ENCODE measurements at places on chromosomes 12 and 14. TPM values are rescaled to one million over a fixed set of nuclear protein-coding genes. Genes with fewer than 3 reads are reported as not detected.

DNA sequence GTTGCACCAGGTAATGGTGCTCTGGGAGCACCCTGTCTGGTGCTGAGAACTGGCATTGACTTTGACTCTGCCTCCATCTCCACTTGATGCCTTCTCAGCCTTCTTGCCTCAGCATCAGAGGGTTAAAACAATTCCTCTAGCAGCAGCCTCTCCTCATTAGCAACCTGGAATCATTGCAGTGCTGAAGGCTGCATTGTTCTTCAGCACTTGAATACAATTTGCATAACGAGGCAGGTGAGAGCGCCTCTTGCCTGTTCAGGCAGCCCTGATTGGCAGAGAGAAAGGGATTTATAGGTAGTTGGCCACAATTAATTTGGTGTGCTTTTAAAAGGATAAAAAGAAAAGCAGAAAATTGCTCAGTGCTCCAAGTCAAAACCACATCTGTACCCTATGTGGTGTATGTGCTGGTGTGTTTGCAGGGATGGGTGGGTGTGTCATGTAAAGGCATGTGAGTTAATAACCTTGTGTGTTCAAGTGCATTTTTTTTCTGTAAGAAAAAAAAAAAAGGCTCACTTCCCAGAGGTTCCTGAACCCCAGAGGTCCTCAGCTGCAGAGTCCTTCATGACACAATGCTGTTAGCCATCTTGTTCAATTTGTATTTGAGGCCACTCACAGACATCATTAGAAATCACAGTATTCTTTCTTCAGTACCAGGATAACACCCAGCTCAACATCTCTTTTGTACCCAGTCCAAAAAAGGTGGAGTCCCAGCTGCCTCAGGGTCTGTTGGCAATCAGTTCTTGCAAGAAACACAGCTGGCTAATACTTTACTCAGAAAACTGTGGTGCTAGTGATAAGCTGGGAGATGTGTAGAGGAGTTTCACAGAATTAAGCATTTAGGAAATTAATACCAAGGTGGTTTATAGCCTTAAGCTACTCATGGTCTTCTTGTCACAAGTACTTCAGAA lies 385.6 kb downstream of the GRIN2B start:
- no peak overlapping the region for H3K27ac ChIP-seq
- H3K27me3 ChIP-seq: no peaks in the 10 kb centered on the region
- DNase-seq: no peak

- no peak overlapping the region for H3K27ac ChIP-seq
- DNase-seq: no peak
- H3K4me3 ChIP-seq: no peak overlapping the region
- H3K36me3 ChIP-seq: no peaks in the 10 kb centered on the region
- no peaks in the 10 kb centered on the region for H3K4me1 ChIP-seq
These were observed 77.9 kb upstream of the SOX5 start for GRCh38 chr12:24027352-24027751.

GRCh38 chr12:128956755-128957154 lies 103.5 kb downstream of the GLT1D1 start:
- no peak overlapping the region for H3K27ac ChIP-seq
- peaks cover 13% of the 10 kb centered on the region for H3K27me3 ChIP-seq
- H3K4me3 ChIP-seq: no peak overlapping the region
- H3K36me3 ChIP-seq: no peaks in the 10 kb centered on the region
- DNase-seq: no peak

GRCh38 chr12:71283883-71284282 lies 126.1 kb upstream of the TSPAN8 start:
- no peak overlapping the region for H3K27ac ChIP-seq
- no peaks in the 10 kb centered on the region for H3K4me1 ChIP-seq
- no peaks in the 10 kb centered on the region for H3K36me3 ChIP-seq
- peaks cover under 1% of the 10 kb centered on the region for H3K27me3 ChIP-seq
- no peak overlapping the region for H3K4me3 ChIP-seq

GRCh38 chr12:120101617-120102016 lies 14.9 kb downstream of the RAB35 start:
- H3K4me1 ChIP-seq: peaks cover 52% of the 10 kb centered on the region
- no peaks in the 10 kb centered on the region for H3K36me3 ChIP-seq
- H3K4me3 ChIP-seq: peak overlapping the region; percentile 92
- H3K27me3 ChIP-seq: peaks cover 5% of the 10 kb centered on the region
- H3K27ac ChIP-seq: peak overlapping the region; percentile 90
- DNase-seq: no peak

DNA sequence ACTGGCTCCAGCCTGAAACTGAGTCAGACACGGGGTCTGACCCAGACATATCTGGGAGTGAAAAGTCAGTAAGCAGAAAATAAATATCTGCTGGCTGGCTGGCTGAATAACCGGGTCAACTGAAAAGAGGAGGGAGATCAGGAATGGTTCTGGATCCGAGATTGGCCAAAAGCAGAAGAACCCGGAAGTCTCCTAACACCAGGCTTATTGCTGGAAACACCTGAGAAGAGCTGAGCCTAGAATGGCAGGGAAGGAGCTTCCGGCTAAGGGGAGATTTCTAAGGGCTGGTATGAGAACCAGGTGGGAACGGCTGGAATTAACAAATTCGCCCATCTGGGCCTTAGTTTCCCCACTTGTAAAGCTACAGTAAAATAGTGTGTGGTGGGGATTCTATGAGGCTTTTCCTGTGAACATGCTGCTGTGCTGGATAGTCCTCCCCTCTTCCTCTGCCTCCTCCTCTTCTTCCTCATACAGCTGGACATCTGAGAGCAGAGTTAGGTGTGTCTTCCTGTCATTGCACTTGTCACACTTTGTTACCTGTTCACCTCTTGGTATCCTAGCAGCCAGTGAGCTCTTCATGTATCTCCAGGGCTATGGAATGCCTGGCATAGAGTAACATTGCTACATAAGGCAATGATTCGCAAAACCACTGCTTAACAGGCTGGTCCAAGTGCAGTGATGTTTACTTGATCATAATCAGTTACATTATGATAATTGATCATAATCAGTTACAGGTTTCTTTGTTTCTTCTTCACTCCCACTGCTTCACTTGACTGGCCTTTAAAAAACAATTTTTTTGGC lies 2.0 kb upstream of the SHMT2 start:
- H3K27me3 ChIP-seq: peaks cover 34% of the 10 kb centered on the region
- peaks cover 8% of the 10 kb centered on the region for H3K36me3 ChIP-seq
- no peak overlapping the region for H3K27ac ChIP-seq
- peaks cover 63% of the 10 kb centered on the region for H3K4me1 ChIP-seq

DNA sequence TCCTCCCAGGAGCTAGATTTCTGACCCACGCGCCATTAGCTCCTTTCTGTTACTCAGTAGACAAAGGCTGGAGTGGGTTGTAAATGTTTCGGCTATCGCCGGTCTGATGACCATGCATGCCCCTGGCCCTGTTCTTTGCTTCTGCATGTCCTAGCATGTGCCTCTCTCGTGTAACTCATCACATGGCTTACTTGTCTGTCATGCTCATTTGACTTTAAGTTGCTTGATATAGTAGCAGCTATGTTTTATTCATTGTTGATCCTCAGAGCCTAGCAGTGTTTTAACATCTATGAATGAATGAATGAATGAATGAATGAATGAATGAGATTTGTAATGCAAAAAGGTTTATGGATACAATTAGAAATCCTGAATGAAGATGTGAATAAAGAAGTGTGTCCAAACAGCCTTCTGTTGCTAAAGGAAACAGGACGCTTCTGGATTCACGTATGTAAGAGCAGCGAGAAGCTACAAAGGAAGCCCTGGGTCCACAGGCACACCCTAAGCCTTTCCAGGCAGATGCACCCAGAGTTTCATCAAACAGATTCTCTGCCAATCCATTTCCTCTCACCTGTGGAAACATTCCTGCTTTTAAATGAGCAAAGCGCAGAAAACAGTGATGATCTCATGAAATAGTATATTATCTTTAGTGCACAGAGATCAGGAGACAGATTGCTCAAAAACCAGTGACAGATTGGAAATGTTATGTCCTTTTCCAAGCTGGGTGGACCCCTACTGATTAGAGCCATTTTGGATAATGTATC lies 3.4 kb downstream of the GSG1 start:
- H3K4me3 ChIP-seq: peak overlapping the region; percentile 92
- peak overlapping the region; percentile 95 for H3K27ac ChIP-seq
- no peaks in the 10 kb centered on the region for H3K36me3 ChIP-seq
- peaks cover 36% of the 10 kb centered on the region for H3K4me1 ChIP-seq
- H3K27me3 ChIP-seq: peaks cover 14% of the 10 kb centered on the region

The P2RX2 gene
- not detected for polyA plus RNA-seq

DNA sequence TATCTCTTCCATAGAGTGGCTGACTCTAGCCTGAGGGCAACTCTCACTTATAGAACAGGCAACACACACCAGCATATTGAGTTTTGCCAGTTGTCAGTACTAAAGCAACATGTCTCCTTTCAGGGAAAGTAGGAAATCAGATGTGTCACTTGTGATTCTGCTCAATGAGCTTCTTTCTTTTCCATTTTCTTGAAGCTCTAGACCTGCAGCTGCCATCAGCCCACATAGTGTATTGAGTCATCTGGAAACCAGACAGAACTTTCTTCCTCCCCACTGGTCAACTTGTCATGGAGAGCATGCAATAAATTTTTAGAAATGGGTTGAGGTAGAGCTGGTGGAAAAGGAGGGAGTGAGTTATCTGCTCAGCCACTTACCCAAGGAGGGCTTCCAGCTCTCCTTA lies 209.0 kb upstream of the PLEKHG7 start:
- H3K36me3 ChIP-seq: no peaks in the 10 kb centered on the region
- H3K4me1 ChIP-seq: peaks cover 5% of the 10 kb centered on the region
- H3K4me3 ChIP-seq: no peak overlapping the region
- no peak for DNase-seq

The PLCZ1 gene
- polyA plus RNA-seq: not detected

GRCh38 chr12:124636138-124636978 lies 68.9 kb upstream of the NCOR2 start:
- H3K27me3 ChIP-seq: peaks cover 8% of the 10 kb centered on the region
- peaks cover 12% of the 10 kb centered on the region for H3K4me1 ChIP-seq
- H3K27ac ChIP-seq: no peak overlapping the region

- H3K4me3 ChIP-seq: no peak overlapping the region
- H3K27ac ChIP-seq: no peak overlapping the region
- peaks cover 68% of the 10 kb centered on the region for H3K36me3 ChIP-seq
- no peaks in the 10 kb centered on the region for H3K27me3 ChIP-seq
- peaks cover 9% of the 10 kb centered on the region for H3K4me1 ChIP-seq
These were observed 154.3 kb downstream of the CEP83 start for GRCh38 chr12:94305130-94305957.

DNA sequence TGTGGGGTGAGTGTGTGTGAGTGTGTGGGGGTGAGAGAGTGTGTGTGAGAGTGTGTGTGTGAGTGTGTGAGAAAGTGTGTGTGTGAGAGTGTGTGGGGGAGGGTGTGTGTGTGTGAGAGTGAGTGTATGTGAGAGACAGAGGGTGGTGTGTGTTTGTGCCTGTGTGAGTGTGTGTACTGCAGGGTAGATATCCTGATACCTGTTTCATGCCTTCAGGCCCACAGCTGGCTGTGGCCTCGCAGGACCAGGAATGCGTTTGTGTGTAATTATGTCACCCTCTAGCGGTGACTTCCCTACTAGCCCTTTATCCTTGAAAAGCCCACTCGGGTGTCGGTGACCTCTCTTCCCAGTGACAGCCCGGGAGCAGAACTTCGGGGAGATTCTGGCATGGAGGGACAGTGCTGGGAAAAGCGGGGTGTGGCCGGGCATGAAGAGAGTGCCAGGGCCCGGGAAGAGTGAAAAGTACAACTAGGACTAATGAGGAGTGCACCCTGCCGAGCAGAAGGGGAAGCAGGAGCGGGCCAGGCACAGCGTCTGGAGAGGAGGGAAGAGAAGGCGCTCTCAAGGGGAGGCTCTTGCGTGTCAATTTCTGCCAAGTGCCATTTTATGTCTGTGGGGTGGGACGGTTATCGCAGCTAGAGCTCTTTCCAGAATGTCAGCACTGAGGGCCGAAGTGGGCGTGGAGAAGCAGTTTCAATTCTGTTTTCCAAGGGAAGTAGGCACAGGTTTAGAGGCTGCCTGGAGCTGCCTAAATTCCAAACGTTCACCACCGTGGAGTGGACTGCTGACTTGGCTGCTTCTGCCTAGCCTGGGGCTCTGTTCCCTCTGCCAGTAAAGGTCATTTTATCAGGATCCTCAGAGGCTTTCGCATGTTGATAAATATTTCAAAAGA lies 11.0 kb upstream of the FBXL14 start:
- no peaks in the 10 kb centered on the region for H3K36me3 ChIP-seq
- peak overlapping the region; percentile 80 for H3K4me3 ChIP-seq
- peaks cover 36% of the 10 kb centered on the region for H3K4me1 ChIP-seq
- H3K27ac ChIP-seq: peak overlapping the region; percentile 42
- DNase-seq: peak; percentile 60
- H3K27me3 ChIP-seq: peaks cover 8% of the 10 kb centered on the region

The NGB gene
- polyA plus RNA-seq: not detected

- peaks cover 4% of the 10 kb centered on the region for H3K27me3 ChIP-seq
- peaks cover 78% of the 10 kb centered on the region for H3K4me1 ChIP-seq
- peaks cover 17% of the 10 kb centered on the region for H3K36me3 ChIP-seq
- no peak for DNase-seq
These were observed 77.8 kb downstream of the RIN3 start for GRCh38 chr14:92591346-92591745.

The AMN gene
- polyA plus RNA-seq: 0.52 TPM

GRCh38 chr14:88831284-88831683 lies 6.8 kb downstream of the TTC8 start:
- H3K27ac ChIP-seq: no peak overlapping the region
- no peaks in the 10 kb centered on the region for H3K4me1 ChIP-seq
- H3K27me3 ChIP-seq: peaks cover 3% of the 10 kb centered on the region
- no peak for DNase-seq

DNA sequence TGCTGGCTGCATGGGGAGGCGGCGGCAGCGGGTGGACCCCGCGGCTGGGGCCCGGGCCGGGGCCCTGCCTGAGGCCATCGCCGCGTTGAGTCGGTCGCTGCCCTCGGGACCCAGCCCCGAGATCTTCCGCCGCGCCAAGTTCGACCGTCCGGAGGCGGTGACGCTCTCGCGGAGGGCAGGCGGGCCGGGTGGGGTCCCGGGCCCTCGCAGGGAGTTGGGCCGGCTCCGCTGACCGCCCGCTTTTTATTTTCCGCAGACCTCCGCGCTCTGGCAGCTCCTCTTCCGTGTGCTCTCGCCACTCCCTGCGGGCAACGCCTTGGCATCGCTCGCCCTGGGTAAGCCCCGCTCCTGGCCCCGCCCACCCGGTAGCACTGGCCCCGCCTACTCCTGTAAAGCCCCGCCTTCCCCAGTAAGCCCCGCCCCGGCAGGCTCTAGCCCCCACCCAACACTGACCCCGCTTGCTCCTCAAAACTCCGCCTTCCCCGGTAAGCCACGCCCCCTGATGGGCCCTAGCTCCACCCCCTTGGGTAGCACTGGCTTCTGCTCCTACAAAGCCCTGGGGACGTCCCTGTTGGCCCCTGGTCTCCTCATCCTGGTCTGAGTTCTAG lies 424 bp downstream of the TEDC1 start:
- peaks cover 22% of the 10 kb centered on the region for H3K27me3 ChIP-seq
- DNase-seq: peak; percentile 82
- no peaks in the 10 kb centered on the region for H3K36me3 ChIP-seq
- peak overlapping the region; percentile 91 for H3K27ac ChIP-seq
- H3K4me1 ChIP-seq: peaks cover 25% of the 10 kb centered on the region

DNA sequence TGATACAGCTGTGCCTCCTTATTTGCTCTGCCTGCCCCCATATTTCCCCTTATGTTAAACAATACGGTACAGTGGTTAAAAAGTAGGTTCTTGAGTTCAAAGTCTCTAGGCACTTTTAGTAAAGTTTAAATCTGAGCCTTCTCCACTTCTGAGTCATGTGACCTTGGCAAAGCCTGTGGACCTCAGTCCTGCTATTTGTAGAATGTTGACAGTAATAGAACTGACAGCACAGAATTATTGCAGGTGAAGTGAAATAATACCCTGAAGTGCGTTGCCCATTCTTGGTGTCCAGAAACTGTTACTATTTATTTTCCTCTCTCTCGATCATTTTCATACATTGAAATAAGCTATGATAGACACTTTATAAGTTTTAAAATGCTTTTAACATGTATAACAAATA lies 499.7 kb downstream of the EGLN3 start:
- H3K27me3 ChIP-seq: no peaks in the 10 kb centered on the region
- no peak overlapping the region for H3K27ac ChIP-seq
- H3K4me1 ChIP-seq: peaks cover 12% of the 10 kb centered on the region
- no peaks in the 10 kb centered on the region for H3K36me3 ChIP-seq
